ENCODE measurements at places on chromosomes 6 and 20.

DNA sequence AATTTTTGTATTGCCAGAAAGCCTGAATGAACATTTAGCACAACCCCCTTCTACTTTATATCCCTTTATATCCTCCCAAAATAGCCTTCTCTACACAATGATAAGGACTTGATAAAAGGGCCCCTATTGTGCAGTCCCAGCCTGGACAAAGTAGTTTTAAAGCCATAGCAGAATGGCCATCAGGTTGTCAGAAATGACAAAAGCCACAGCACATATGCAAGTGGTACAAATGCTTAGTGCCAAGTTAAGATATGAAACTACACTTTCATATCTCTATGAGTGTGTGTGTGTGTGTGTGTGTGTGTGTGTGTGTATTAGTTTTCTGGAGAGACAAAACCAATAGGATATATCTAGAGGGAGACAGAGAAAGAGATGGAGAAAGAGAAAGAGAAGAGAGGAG is 132.6 kb downstream of the SGK1 start:
- DNase-seq, result no peak

DNA sequence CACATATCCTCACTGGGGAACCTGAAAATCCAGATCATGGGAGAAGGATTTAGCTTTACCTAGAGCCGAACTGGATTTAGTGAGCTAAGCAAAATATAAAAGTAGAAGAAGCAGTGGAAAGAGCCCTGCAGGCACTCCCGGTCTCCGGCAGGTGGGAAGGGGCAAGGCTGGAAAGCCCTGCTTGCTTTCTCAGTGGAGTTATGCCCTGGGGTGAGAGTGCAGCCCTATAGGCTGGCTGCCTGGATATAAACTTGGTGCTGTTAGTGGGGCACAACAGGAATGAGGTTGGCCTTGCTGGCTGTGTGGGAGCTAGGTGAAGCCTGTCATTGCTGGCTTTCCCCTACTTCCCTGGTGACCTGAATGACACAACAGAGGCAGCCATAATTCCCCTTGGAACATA is 122.0 kb downstream of the CDK19 start:
- DNase-seq, result no peak

DNA sequence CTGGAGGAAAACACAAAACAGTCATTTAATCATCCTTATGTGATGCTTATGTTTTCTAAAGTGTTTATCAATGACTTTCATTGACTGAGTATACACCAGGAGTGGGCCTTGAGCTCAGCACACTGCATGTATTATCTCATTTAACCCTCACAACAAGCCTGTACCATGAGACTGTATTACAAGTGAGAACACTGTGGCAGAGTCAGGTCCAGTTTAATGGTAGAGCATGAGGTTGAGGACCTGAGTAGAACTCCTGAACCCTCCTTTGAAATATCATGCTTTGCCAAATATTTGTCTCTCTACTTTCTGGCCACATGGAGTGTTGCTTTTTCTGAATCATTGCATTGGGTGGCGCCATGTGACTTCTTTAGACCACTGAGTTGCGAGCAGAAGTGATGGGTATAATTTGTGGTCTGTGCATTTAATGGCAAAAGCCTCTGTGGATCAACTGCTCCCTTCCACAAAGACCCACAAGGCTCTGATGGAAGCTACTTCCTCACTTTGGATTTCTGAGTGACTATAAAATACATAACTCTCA is 65.0 kb upstream of the SIRPG start:
- no peak for DNase-seq

GRCh38 chr20:48075591-48076174 is 290.4 kb upstream of the SULF2 start:
- DNase-seq, result no peak

- DNase-seq, result peak; percentile 81
These were observed 5.0 kb downstream of the BCL2L1 start for GRCh38 chr20:31717478-31718201.

DNA sequence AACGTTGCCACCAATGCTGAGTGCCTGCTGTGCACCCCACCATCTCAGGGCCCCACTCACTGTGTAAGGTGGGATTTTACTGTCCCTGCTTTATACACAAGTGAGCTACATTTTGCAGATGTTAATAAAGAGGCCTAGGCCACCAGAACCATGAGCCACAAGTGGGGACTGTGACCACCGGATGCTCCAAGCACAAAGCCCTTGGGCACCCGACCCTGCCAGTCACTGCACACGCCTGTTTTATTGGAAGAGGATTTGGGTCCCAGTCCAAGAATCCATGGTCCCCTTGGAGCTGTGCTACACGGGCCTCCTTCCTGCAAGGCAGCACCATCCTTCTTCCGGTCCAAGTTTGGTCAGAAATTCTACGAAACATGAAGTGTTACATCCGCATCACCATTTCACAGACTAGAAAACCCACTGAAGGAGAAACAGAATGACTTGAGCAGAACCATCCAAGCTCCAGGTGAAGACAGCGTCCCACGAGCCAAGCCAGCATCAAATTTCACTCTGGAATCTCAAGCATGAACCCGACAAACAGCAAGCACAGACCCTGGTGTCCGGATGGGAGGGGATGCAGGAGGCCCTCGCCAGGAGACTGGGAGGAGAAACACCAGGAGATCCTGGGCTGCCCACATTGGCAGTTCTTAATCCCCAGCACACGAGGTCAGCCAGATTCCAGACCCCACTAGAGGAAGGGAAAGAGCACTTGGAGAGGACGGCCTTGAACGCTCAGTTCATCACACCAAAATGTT is 226.9 kb downstream of the DLL1 start:
- no peak for DNase-seq

DNA sequence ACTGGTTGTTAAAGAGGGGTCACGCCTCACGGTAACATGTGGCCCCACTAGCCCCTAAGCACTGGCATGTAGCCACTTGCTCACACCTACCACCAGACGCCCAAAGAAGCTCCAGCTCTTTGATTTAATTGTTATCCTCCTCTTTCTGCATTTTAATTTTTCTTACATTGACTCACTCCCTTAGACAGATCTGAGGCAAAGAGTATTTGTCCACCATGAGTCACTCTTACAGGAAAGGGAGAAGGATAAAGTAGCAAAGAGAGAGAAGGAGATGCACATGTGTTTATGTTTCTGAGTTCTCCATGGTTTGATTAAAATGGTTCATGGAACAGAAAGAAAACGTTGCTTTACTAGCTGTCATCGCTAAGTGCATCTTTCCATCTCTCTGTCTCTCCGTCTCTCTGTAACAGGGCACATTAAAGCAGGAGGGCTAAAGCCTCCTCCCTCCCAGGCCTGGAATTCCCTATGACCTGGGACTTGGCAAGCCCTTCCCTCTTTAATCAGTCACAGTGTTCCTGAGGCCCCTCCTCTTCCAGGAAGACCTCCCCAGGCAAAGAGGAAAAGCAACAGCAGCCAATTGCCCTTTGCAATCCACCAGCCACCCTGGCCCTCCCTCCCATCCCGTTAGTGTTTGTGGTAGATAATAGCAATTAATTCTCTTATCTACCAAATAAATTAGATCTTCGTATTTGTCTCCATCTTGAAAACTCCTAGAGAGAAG is 112.8 kb upstream of the TSHZ2 start:
- DNase-seq, result no peak

DNA sequence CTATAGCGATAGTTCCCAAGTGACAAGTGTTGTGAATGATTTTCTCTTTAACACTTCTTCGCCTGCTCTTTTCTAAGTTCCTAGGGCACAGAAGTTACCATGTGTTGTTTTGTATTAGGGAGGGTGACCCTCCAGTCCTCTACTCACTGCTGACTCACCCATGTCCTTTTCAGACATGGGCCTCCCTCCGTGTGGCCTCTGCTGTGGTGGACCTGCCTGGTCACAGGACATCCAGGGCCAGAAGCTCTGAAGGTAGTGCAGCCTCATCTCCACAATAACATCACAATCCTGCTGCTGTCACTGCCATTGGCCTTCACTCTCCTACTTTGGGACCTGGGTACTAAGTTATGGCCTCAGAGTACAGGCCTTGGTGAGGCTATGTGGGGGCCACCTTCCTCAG is 87.1 kb upstream of the TNFAIP3 start:
- DNase-seq, result no peak

DNA sequence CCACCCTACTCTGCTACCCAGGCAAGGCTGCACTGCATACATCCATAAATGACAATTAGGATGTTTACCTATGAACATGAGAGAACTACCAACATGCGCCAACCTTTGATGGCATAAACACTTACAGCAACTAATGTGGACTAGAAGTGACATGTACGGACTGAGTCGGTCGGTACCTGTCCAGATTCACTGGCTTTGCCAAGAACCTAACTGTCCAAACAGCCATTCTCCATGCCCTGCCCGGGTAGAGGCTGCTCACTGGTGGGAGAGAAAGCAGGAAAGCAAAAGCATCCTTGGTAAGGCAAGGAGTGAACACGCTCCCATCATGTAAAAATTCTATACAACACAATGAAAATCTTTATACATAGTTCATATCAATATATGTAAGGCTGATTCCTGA is 30.0 kb downstream of the SYNDIG1 start:
- DNase-seq, result no peak

DNA sequence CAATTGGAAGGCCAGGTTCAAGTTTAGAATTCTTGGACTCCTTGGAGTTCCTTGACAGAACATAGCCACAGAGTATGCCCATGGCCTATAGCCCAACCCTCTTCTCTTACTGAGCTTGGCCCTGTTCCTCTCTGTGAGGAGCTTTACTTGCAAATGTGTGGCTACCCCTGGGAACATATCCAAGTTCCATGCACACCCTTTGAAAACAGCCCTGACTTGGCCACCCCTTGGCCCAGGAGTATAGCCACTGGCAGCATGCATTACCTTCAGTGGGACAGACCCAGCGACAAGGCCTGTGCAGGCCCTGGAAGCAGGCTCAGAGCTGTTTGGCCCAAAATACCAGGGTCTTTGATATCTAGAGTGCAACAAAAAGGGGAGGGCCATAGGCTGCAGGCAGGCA is 19.5 kb upstream of the MAS1 start:
- DNase-seq, result no peak

GRCh38 chr6:72363844-72364740 is 257.8 kb upstream of the KCNQ5 start:
- DNase-seq, result no peak

DNA sequence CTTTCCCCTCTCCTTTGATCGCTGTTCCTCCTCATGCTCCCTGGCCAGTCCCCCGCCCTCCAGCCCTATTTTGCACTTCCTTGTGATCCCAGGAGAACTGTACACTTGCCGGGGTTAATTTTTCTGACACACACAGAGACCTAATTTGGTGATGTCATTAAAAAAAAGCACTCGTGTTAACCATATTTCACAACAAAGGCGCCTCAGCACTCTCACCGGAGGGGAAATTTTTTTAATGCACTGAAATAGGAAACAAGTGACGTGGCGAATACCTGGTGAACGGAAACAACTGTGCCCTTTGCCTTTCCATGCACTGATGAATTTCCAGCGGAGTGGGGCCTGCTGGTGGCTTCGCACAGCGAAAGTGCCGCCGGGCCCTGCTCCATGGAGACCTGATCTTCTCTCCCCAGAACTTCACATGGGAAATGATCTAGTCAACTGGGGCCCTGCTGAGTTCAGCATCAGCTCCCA is 53.9 kb upstream of the TAGAP start:
- no peak for DNase-seq

DNA sequence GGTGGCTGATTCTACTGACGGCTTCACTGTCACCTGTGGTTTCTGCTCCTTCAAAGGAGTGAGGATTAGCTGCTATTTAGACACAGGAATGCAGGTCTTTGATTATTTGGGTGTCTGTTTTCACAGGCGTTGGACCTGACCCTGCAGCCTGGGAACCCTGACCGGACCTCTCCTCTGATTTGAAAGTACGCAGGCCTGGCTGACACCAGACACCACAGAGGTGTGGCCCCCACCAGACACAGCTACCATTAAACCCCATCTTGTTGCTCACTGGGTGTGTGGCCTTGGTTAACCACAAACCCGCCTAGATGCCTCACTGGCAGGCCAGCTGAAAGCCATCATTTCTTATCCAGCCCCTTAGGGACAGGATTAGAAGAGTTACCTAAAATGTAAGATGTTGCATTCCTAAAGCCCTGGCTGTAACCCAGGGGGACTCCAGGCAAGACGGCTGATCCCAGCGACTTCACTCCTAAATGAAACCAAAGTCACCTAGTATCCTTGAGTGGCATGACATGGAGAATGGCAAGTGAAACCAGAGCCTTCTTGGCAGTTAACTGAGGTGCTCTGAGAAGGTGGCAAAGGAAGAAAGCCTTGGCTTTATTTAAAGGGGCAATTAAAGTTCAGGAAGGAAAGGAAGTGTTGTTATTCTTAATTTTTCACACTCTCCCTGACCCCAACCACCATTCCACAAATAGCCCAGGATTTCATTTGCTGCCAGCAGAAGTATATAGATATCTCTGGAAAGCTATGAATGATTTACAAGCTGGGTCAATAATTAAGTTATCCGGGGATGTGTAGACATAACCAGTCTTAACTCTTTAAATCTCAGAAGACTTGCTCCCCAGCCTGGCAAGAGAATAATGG is 169.9 kb downstream of the QRSL1 start:
- DNase-seq, result no peak

DNA sequence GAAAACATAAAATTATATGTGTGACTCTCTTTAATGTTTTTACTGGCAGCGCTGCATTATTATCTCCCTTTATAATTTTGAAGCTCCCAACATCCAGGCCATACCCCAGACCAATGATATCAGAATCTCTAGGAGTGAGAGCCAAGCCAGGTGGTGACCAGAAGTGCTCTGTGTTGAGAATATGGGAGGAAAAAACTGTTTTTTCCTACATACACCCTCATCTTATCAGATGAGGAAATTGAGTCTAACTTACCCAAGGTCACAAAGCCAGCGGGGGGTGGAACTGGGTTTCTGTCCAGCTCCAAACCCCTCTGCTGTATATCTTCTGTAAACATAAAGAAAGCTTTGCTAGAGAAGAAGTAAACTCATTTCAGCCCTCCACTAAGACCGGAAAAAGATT is 42.5 kb downstream of the LY86 start:
- no peak for DNase-seq

- peak; percentile 96 for DNase-seq
These were observed 50.9 kb downstream of the PLCB4 start for GRCh38 chr20:9119776-9120175.

DNA sequence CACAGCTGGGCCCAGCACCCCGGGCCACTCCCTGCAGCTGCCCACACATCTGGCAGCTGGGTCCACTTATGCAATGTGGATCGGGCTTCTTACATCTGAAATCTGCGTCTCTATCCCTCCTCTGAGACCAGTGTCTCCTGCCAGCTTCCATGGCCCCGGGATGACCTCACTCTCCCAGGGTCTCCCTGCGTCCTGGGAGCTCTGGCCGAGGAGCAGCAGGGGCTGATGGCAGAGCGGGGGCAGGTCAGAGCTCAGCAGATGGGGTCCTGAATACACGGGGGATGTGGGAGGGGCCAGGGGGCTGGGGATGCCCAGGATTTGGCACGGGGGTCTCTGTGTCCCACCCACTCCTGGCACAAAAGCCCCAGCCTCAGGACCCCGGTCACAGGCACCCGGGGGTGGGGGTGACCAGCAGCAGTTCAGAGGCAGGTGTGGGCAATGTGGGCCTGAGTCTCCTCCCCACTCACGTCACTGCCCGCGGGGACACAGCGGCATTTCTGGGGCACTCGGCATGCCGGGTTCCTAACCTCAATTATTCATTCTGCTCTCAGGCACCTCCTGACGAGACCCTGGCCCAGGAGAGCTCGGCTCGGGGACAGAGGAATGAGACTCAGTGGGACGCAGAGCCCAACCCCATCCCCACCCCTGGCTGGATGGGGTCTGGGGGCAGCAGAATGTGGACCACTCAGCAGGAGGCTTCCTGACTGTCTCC is 16.4 kb downstream of the CHRNA4 start:
- no peak for DNase-seq

Data from NCI-H524 treated with DMSO at 0.1 percent for 48 hours (cell line).